DMS153 (cell line): ENCODE measurements at places on chromosomes 1 and 21.

- DNase-seq: no peak
These were observed 276.0 kb downstream of the TM2D1 start for GRCh38 chr1:61448914-61449313.

- no peak for DNase-seq
These were observed 12.7 kb upstream of the PLCH2 start for GRCh38 chr1:2463396-2463795.

GRCh38 chr1:39164256-39164655 lies 40.2 kb upstream of the MACF1 start:
- no peak for DNase-seq

GRCh38 chr1:43533584-43533983 lies 2.9 kb downstream of the PTPRF start:
- no peak for DNase-seq

DNA sequence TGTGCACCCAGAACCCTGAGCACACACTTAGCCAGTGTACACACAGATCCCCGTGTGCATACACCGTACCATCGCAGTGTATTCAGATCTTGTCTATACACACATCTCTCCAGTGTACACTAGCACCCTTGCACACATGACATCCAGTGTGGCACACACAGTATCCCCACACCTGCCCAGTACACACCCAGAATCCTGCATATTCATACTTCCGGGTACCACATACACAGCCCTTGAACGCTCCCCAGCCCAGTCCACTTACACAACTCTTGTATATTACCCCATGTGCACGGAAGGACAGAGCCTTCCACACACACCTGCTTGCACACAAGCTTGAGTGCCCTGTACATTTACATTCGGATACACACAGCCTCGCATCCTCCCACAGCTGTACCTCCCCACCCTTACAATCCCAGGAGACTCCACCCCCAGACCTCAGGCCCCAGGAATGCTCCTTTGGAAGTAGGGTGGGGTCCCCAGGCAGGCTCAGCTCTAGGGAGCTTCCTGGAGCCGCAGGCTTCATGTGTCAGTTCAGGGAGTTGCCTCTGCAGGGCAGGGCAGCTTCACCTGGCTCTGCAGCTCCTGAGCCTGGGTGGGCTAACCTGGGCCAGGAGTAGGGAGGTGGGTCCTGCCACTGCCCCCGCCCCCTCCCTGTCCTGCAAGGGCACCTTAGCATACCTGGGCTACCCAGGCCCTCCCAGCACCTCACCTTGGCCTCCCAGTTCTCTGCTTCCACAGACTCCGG lies 46.2 kb downstream of the AHDC1 start:
- no peak for DNase-seq
